ENCODE measurements at places on chromosomes 5 and 9. TPM values are rescaled to one million over a fixed set of nuclear protein-coding genes. Genes with fewer than 3 reads are reported as not detected.

GRCh38 chr5:17276445-17276844, 59.0 kb downstream of the BASP1 start:
- H3K4me3 ChIP-seq: no peak overlapping the region
- DNase-seq: no peak
- no peaks in the 10 kb centered on the region for H3K36me3 ChIP-seq
- H3K27ac ChIP-seq: no peak overlapping the region
- H3K4me1 ChIP-seq: no peaks in the 10 kb centered on the region

The NR2F1 gene
- not detected for total RNA-seq

- no peak for DNase-seq
- H3K4me3 ChIP-seq: no peak overlapping the region
- H3K4me1 ChIP-seq: peaks cover 48% of the 10 kb centered on the region
These were observed 93.9 kb upstream of the LMX1B start for GRCh38 chr9:126519660-126520420.

- no peaks in the 10 kb centered on the region for H3K4me1 ChIP-seq
- no peak overlapping the region for H3K4me3 ChIP-seq
- no peaks in the 10 kb centered on the region for H3K27me3 ChIP-seq
- no peak overlapping the region for H3K27ac ChIP-seq
- DNase-seq: no peak
These were observed 592.9 kb downstream of the SEMA5A start for GRCh38 chr5:8953016-8953415.

The MEGF10 gene
- total RNA-seq: not detected

DNA sequence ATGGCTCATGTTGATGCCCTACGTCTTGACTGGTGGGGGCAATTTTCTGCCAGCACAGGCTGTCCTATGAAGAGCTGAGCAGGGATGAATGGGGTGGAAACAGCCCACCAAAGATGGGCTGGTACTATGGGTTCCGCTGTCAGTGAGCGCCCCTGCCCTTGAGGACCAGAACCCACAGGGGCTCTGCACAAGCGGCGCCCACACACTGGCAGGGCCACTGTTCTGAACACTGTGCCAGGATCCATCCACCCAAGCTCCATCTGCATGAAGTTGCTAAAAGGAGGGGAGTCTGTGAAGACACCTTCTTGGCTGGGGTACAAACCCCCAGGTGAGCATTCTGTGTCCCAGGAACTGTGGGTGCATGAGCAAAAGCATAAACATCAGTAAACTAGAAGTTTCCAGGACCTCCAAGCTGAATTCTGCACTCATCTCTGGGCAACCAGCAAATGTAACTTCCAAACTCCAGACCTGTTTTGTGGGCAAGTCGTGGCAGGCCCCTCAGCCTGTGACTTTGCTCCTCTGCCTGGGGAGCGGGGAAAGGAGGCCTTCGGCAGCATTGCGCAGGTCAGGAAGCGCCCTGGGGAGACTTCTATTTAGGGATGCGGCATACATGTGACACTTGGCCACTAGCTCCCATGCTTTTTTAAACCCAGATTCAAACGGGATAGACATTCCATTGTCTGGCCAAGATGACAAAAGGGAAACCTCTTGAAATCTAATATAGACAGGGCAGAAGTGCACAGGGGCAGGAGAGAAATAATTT, 48.9 kb downstream of the PTPN3 start:
- no peak overlapping the region for H3K27ac ChIP-seq
- H3K36me3 ChIP-seq: no peaks in the 10 kb centered on the region
- peaks cover 12% of the 10 kb centered on the region for H3K27me3 ChIP-seq
- H3K4me3 ChIP-seq: no peak overlapping the region

DNA sequence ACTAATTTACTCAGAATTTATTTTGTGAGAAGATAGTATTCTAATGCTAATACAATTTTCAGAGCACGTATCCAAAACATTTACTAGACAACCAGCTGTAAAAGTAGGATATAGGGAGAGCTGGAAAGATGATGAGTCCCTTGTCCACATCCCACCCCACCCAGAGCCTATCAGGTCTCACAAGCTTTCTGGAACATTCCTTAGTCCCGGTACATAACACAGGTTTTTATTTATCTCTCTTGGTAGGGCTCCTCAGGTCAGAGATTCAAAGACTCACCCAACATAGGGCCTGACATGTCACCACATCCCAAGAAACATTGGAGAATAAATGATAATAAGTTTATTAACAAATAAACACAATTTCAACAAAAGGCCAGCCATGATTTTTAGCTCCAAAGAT, 13.8 kb upstream of the RAD23B start:
- peaks cover 7% of the 10 kb centered on the region for H3K27me3 ChIP-seq
- no peak overlapping the region for H3K27ac ChIP-seq
- no peaks in the 10 kb centered on the region for H3K36me3 ChIP-seq
- no peak overlapping the region for H3K4me3 ChIP-seq

DNA sequence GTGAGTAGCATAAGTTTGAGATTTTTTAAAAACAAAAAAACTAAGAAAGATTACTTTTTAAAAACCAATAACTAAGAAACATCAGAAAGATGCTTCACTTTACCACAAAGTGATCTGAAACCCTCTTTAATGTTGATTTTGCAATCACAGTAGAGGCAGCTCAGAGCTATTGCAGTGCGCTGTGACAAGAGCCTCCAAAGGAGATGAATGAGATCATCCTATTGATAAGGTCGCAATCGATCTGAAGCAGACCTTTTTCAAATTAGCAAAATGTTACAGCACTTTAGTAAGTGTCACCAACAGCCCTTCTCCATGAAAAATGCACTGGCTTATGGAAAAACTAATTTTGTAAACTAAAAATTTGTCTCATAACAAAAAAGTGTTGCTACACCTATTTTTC, 284.6 kb upstream of the EFNA5 start:
- H3K4me1 ChIP-seq: no peaks in the 10 kb centered on the region
- no peaks in the 10 kb centered on the region for H3K27me3 ChIP-seq
- no peak for DNase-seq
- H3K4me3 ChIP-seq: no peak overlapping the region

GRCh38 chr9:130051855-130052254, 1.9 kb upstream of the GPR107 start:
- H3K4me1 ChIP-seq: peaks cover 36% of the 10 kb centered on the region
- no peaks in the 10 kb centered on the region for H3K27me3 ChIP-seq

The SPINK1 gene
- not detected for total RNA-seq

DNA sequence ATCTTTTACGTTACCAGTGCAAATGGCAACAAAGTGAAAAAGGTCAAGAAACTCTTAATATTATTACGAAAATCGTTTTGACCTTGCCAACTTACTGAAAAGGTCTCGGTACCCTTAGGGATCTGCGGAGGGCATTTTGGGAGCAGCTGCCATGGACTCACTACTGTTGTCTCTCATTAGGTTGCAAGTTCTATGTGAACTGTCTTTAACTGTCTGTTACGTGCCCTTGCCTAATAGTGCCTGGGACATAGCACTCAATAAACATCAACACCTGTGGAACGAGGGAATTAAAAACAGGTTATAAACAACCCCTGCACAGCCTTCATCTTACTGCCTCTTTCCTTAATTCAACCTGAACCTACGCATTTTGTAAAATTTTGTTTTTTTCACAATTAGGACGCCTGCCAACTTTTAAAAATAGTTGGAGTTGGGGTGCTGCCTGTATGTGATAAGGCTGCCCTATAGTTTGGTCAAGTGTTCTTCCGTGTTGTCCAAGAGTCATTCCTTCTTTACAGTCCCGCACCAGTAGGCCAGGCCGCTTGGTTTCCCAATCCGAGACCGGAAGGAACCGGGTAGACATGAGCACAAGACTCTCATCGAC, 527 bp upstream of the SREK1 start:
- peak overlapping the region; percentile 97 for H3K27ac ChIP-seq
- no peak for DNase-seq
- peaks cover 10% of the 10 kb centered on the region for H3K4me1 ChIP-seq
- peak overlapping the region; percentile 94 for H3K4me3 ChIP-seq

The TTC39B gene
- total RNA-seq: 43.6 TPM

The PCDHGC5 gene
- total RNA-seq: not detected

GRCh38 chr5:150345716-150346115, 11.8 kb upstream of the TCOF1 start:
- DNase-seq: no peak
- H3K27ac ChIP-seq: no peak overlapping the region
- no peaks in the 10 kb centered on the region for H3K36me3 ChIP-seq
- H3K4me1 ChIP-seq: peaks cover 8% of the 10 kb centered on the region
- H3K27me3 ChIP-seq: no peaks in the 10 kb centered on the region

GRCh38 chr9:129171993-129172751, 5.9 kb downstream of the IER5L start:
- no peaks in the 10 kb centered on the region for H3K36me3 ChIP-seq
- no peak overlapping the region for H3K4me3 ChIP-seq
- peaks cover 8% of the 10 kb centered on the region for H3K27me3 ChIP-seq
- no peak overlapping the region for H3K27ac ChIP-seq
- no peak for DNase-seq
- H3K4me1 ChIP-seq: peaks cover 44% of the 10 kb centered on the region

DNA sequence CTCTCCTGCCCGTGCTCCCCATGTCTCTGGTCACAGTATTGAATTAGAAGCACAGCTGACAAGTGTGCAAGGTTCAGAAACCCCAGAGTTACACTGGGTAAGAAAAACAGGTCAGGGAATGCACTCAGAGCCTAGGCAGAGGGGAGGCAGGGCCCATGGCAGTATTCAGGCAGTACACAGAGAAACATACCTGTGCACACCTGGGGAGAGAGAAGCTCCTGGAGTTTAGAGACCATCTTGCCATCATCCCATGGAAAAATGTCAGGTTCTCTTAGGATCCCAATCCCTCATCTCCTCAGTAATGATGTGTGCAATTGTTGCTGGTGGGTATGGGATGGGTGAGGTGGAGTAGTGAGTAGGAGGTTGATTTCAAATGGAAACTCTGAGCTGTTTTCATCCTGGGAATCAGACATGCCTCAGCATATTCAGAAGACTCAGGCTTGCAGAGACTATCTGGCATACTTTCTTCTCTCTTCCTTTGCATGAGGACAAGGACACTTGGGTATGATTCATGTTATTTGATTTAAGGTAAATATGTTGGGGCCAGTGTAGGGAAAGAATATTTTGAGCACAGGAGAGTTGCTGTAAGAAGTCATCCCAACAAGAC, 228.5 kb downstream of the ESM1 start:
- peaks cover 14% of the 10 kb centered on the region for H3K4me1 ChIP-seq
- no peaks in the 10 kb centered on the region for H3K27me3 ChIP-seq
- no peaks in the 10 kb centered on the region for H3K36me3 ChIP-seq
- H3K27ac ChIP-seq: no peak overlapping the region
- H3K4me3 ChIP-seq: no peak overlapping the region

GRCh38 chr9:91089405-91090129, 272.2 kb downstream of the AUH start:
- H3K4me1 ChIP-seq: no peaks in the 10 kb centered on the region
- no peak for DNase-seq
- H3K27me3 ChIP-seq: no peaks in the 10 kb centered on the region
- H3K36me3 ChIP-seq: no peaks in the 10 kb centered on the region
- no peak overlapping the region for H3K27ac ChIP-seq

All from CD4-positive, alpha-beta T cell (primary cell).